CD4-positive, alpha-beta T cell treated with Interleukin-2 at 100 ng/mL for 4 hours (primary cell): ENCODE measurements at places on chromosomes 6 and 20.

DNA sequence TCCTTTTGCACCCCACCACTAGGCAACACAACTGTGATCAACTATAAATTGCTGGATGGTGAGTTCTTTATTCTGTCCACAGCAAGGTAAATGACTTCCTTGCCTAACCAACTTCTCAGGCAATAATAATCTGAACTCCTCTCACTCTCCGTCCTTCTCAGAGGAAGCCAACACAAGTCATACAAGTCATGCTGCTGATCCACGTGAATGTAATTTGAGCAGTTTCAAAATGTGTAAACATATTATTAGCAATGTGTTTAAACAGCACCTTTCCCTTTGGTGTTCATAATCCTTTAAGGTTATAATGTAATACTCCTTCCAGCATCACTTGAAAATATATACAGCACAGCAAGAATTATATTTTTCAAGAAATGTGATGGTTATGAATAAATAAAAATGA is 127.9 kb downstream of the QRSL1 start:
- no peak for DNase-seq

GRCh38 chr6:168331058-168331457 is 11.5 kb upstream of the DACT2 start:
- DNase-seq: no peak

GRCh38 chr6:107658920-107659865 is 164.9 kb downstream of the SCML4 start:
- no peak for DNase-seq

- DNase-seq: no peak
Observed at GRCh38 chr6:43604174-43604573, 24.9 kb downstream of the GTPBP2 start.

DNA sequence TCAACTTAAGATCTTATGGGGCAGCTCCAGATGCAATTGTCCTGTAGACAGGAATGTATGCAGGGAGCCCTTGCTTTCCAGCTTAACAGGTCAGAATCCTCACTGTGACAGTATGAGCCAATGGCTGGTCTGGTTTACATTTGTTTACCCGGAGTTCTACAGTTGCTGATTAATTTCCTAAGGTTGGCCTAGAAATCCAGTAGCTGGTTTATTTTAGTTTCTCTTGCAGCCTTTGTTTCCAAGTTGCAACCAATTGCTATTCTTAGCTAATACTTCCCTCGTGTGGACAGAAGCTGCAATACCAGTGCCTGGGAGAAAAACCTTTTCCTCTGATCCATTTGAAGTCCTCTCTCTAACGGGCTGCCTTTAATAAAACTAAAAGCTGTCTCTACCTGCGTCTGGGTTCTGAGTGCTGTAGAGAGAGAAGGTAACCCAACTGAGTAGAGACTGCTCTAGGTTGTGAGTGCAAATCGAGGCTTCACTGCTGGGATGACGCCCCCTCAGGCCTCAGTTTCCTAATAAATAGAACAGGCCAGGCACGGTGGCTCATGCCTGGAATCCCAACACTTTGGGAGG is 45.9 kb downstream of the ZNF217 start:
- DNase-seq: peak; percentile 38

DNA sequence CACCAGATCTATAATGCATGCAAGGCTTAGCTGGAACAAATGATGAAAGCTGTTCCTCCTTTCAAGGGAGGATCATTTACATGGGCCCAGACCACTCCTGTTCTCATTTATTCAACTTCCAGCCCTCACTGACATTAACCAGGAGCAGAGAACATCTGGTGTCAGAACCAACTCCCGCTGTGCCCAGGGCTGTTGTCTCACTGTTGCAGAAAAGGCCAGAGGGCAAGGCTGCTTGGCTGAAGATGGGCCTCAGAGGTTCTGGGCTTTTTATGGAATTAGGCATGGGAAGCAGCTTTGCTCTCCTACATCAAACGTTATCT is 164.2 kb downstream of the GMPR start:
- no peak for DNase-seq

DNA sequence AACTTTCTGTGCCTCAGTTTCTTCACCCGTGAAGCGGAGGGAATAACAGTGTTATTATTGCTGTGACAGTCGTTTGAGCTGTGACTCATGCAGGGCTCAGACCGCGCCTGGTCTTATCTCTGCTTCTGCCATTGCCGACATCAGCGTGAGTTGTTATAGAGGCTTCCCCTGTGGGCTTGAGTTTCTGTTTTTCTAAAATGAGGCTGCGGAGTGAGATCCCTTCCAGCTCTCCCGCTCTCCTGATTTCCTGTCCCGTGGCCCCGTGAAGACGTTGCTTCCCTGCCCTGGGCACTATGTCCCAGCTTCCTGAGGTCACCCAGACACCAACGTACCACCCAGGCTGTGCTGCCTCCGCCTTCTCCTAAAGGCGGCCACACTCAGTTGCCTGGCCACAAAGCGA is 278.5 kb downstream of the BMP7 start:
- no peak for DNase-seq
